ENCODE measurements at places on chromosomes 12 and 14.

- no peak for DNase-seq
Measured at GRCh38 chr12:12993367-12993766, 6.7 kb downstream of the HEBP1 start.

DNA sequence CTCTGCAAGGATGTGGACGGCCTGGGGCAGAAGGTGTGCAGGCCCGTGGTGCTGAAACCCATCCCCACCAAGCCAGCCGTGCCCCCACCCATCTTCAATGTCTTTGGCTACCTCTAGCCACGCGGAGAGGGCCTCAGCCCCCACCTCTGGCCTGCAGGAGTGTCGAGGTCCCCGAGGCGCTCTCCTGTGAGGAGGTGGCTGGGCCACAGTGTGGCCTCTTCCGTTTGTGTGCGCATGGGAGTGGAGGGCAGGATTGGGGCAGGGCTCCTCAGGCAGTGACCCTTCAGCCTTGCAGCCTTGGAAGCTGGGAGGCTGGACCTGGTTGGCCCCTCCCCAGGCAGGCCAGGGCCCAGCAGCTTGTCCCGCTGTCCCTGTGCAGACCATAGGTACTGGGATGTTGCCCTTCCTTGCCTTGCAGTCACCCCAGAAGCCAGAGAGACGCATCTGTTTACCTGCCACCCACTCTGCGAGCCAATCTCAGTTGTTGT, 1.9 kb downstream of the FAM181A start:
- DNase-seq = no peak

- DNase-seq = no peak
Measured at GRCh38 chr12:19719672-19720071, 280.4 kb downstream of the AEBP2 start.

GRCh38 chr14:71621276-71621675, 311.0 kb upstream of the RGS6 start:
- no peak for DNase-seq

DNA sequence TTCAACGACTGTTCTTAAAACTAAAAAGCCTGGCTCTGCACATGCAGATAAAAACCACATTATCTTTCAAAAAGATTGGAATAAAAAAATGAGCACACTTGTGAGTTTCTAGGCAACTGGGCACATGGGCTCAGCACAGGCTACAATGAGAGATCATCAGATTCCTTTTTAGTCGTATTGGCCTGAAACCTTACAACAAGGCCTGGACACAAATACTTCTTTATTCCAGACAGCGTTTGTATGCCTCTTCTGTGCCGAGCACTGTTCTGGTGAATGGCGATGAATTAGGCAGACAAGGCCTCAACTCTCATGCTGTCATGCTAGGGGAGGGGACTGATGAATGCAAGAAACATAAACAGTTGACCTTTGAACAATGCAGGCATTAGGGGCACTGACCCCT, 463.0 kb downstream of the AACS start:
- DNase-seq = no peak

DNA sequence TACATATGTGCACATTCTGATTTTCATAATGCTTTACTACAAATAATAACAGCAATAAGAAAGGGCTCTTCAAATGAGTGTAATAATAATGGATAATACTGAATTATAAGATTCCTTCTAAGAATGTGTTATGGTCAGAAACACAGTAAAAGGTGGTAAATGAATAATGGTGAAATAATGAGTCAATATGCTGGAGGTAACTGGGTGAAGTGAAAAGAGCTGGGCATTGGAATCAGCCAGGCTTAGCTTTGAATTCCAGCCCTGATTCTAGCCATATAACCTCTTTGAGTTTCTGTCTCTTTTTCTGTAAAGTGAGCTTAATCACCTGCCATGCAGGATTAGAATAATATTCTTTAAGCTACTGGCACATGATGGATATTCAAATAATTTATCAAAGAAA, 39.1 kb downstream of the PLEKHA5 start:
- no peak for DNase-seq

GRCh38 chr14:103708750-103709187, 6.5 kb downstream of the XRCC3 start:
- no peak for DNase-seq

DNA sequence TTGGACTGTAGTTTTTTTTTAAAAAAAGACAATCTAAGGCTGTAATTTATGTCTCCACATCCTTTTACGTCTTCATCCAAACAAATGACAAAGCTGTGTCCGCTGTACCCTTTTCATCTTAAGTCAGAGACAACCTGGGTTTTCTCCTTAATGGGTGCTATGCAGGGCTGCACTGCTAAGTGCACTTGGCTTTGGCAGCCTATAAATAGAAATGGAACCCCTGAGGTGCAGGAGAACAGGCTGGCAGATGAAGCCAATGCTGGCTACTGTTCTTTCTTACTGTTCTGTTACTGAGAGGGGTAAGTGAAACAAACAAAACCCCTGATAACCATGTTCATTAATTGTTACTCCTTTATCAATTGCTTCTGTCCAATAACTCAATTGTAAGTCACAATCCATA, 47.1 kb upstream of the KICS2 start:
- no peak for DNase-seq

GRCh38 chr14:75162631-75163030, 13.8 kb downstream of the TMED10 start:
- DNase-seq = no peak

- no peak for DNase-seq
Measured at GRCh38 chr12:15540005-15540404, 217.7 kb downstream of the PTPRO start.

GRCh38 chr14:48391661-48392060, 716.3 kb upstream of the MDGA2 start:
- no peak for DNase-seq

DNA sequence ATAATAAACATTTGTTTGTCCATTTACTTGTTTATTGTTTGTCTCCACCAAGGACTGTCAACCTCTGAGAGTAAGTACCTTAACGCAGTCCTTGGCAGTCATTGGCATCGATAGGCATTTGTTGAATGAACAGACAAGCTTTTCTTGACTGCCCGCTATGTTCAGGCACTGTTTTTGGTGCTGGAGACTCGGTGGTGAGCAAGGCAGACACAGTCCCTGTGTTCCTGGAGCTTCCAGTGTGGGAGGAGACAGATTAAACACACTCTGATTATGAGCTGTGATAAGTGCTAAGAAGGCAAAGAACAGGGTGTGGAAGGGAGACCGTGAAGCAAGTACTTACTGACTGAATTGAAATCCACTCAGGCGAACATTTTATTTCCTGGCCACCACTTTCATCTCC, 1.2 kb downstream of the ATP6V0A2 start:
- DNase-seq = no peak

GRCh38 chr14:104309657-104310369, 171.4 kb downstream of the KIF26A start:
- DNase-seq = no peak

GRCh38 chr12:106634206-106634605, 51.4 kb downstream of the RFX4 start:
- no peak for DNase-seq

GRCh38 chr14:55965851-55966250, 152.4 kb upstream of the PELI2 start:
- peak; percentile 16 for DNase-seq

DNA sequence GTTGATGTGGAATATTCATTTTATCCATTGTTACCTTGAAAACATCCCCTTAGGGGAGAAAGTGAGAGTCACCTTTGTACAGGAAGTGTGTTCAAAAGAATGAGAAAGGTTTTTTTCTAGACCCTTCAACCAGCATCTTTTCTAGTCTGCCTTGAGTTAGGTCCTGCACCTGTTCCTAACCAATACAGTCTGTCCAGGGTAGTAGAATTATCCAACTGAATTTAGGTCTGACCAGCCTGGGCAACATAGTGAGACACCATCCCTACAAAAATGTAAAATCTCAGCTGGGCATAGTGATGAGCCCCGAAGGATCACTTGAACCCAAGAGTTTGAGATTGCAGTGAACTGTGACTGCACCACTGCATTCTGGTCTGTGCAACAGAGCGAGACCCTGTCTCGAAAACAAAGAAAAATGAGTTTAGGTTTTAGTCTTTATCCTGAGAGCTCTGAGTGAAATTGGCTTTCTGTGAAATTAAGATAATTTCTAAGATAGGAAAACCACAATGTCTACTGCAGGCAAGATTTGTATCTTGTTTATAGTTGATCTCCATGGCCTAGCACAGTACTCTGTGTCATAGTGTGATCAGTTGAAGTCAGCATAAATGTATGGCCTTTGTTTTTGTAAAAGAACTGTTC, 25.2 kb downstream of the ARHGAP5 start:
- no peak for DNase-seq

GRCh38 chr12:113402586-113403260, 964 bp downstream of the SDS start:
- no peak for DNase-seq

DNA sequence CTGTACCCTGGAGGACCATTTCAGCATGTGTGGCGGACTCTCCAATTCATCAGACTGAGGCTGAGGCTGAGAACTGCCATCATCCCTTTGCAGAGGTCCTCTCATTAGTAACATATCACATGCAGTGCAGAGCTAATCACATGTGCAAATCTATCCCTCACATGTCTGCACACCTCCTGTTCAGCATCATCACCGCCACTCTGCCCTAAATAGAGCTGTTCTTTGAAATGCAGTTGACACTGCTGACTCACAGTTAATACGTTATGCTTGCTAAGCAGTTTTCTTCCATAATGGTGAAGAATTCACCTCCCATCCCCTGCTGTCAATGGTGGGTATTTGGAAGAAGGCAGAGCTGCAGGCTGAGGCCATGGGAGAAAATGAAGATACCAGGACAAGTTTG, 85.0 kb upstream of the ANO2 start:
- no peak for DNase-seq

DNA sequence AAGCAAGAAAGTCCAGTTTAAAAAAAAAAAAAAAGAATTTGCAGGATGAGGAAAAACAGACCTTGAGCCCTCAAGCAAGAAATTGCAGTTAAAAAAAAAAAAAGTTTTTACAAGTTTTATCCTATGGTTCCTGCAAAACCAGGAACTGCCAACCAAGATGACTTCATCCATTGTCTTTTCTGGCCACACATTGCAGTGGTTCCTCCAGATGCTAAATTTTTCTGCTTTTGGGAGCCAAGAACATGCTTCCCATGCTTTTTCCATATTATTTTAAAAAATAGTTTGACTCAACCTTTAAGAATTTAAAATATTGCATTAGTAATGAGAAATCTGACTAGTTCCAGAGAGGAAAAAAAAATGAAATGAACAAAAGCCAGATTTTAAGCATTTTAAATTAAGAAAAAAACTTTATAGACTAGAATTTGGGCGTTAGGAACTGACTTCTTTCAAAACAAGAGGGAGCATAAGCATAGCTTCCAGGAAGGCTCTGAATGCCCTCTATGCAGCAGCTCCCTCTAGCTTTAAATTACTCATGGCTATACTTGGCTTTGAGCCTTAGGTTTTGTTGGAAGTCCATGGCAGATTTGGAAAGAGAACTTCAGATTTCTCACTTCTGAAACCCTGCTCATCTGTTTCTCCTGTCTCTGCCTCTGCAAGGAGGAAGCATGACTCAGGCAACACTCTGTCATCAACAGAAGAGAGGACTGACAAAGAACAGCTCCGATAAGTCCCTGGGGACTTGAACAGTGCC, 124.5 kb downstream of the GPR65 start:
- DNase-seq = peak; percentile 40

GRCh38 chr12:12784911-12785814, at the start of gene APOLD1:
Gene APOLD1 (plus strand): TSS chr12:12785659. CDS start chr12:12785692, 33 bp downstream.
- no peak for DNase-seq

DNA sequence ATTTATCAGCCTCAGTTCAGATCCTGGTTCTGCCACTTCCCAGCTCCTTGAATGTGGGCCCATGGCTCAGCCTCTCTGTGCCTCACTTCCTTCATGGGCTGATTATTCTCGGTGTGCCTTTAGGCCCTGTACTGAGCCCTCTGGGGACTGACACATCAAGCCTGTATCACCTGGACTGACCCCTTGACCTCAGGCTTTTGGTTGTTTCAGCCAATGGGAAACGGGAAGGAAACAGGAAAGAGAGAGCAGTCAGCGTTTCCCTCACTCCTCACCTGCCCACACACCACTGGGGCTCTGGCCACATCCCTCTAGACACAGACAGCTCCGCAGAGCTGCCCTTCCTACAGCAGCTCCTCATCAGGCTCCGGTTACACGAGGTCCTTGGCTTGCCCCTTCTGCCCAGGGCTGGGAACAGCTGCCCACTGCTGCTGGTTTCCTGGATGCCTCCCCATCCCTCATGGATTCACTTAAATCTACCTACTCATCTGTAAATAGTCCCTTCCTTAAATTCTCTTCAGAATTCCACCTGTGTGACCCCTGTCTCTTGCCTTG, 37.0 kb upstream of the ITPR2 start:
- DNase-seq = no peak

DNA sequence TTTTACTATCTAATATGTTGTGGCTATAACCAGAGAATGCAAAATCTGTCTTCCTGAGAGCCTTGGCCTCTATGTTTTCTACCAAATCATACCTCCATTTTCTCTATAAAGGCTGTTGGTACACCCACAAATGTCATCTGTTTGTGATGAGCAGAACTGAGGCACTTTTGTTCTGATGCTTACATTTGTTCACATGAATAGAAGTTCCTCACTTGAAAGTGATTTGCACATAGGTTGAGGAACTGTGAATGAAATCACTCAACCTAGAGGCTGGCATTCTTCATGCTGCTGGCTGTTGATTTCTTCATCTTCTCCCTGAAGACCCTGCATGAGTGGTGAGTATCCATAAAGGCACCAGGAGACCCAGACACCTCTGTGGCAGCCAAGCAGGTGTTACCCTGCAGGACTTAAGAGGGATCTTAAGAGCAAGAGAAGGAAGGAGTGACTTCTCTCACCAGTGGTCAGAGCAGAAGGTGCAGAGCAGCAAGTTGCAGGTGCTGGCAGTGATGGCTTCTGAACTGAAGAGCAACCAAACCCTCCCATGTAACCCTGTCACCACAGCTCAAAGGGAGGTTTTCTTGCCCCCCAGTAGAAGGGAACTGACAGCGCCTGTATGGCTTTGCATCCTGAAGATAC, 110.3 kb downstream of the HMGA2 start:
- no peak for DNase-seq

GRCh38 chr12:50302686-50303085, 19.4 kb upstream of the LIMA1 start:
- no peak for DNase-seq

DNA sequence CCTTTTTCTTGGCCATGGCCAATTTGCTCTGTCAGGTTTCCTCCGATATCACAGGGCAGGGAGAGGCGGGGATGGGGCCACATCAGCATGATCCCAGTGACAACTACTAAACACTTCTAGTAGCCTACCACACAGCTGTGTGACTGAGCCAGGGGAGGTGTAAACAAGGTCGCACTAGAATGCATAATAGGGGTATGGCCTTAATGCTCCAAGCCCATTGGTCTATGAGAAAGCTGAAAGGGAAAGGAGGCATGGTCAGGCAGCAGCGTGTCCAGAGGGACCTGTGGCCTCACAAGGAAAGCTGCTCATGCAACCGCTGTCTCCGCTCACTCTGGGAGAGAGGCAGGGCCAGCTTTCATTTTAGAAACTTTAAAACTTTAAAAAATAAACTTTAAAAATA, 27.5 kb upstream of the ACTR6 start:
- DNase-seq = no peak

GRCh38 chr14:97832776-97833175, 1035.6 kb downstream of the VRK1 start:
- DNase-seq = no peak
